Prostate gland (tissue), 2 donors: ENCODE measurements at places on chromosomes 13 and 19.

- DNase-seq, result no peak
Observed at GRCh38 chr13:93624311-93624777, 397.7 kb downstream of the GPC6 start.

DNA sequence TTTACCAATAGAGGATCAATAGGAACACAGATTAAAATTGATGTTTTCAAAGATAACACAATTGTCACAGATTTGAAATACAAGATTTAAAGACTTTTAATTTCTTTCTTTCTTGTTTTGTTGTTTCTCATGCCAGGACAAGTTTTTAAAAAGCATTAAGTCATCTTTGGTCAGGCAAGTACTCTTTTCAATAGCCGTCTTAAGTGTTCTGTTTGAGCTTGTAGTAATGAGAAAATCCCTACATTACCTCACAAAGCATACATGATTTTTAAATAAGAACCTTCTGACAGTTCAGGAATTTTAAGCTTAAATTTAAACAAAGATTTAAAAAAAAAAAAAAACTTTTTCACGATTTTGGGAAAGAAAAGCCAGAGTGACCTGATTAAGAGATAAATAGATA lies 216.3 kb upstream of the PRR20A start:
- DNase-seq, result no peak

GRCh38 chr13:76016799-76017400 lies 380.8 kb downstream of the LMO7 start:
- DNase-seq, result no peak

GRCh38 chr13:59442944-59443486 lies 720.7 kb downstream of the DIAPH3 start:
- no peak for DNase-seq

GRCh38 chr19:35086455-35086854 lies 29.2 kb upstream of the FXYD3 start:
- no peak for DNase-seq

GRCh38 chr19:29247872-29248271 lies 34.9 kb upstream of the UQCRFS1 start:
- no peak for DNase-seq

- no peak for DNase-seq
Observed at GRCh38 chr19:44573627-44574026, 39.7 kb upstream of the IGSF23 start.

- DNase-seq, result peak; percentile 61
Observed at GRCh38 chr13:52455677-52456041, 381 bp downstream of the CKAP2 start.

GRCh38 chr19:18712981-18713380 lies 29.5 kb downstream of the CRTC1 start:
- no peak for DNase-seq
